ENCODE measurements at places on chromosomes 1 and 21.
A peak's percentile ranks its signal among the peaks of the same experiment; 100 is the strongest.

DNA sequence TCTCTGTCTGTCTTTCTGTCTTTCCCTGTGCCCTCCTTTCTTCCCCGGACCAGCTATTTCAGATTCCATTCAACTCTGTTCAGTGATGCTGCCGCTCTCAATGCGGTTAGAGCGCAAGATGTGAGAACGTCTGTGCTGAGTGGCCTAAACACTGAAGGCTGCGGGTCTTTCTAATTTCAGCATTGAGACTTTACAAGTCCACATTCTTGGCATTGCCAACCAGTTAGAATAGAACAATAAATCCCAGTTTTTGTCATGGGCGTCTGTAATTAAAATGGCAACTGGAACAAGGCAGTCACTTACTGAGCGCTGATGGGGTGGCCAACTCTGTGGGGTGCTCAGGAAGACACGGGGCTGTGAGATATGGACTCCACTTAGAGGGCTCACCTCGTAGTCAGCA, 112.8 kb downstream of the DHRS3 start:
- DNase-seq: no peak

GRCh38 chr1:115307661-115308060, 30.4 kb downstream of the NGF start:
- no peak for DNase-seq

GRCh38 chr1:112165375-112165774, 175.9 kb upstream of the KCND3 start:
- DNase-seq: no peak

DNA sequence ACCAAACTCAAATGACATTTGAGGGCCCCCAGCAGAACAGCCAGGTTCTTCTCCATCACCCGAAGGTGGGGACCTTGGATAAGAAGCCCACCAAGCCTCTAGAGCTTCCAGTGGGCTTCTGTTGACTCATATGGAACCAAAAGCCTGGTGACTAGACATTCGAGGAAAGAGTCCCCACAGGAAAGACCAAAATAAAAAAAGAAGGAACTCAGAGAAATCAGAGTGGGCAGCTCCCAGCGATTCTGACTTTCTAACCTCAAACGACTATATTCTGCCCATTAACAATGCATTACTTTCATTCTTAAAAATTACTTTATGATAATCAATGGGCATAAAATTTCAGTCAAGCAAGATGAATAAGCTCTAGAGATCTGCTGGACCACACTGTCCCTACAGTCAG, 9.6 kb upstream of the CHIT1 start:
- DNase-seq: no peak

GRCh38 chr1:93177991-93178390, 2.2 kb downstream of the TMED5 start:
- no peak for DNase-seq

DNA sequence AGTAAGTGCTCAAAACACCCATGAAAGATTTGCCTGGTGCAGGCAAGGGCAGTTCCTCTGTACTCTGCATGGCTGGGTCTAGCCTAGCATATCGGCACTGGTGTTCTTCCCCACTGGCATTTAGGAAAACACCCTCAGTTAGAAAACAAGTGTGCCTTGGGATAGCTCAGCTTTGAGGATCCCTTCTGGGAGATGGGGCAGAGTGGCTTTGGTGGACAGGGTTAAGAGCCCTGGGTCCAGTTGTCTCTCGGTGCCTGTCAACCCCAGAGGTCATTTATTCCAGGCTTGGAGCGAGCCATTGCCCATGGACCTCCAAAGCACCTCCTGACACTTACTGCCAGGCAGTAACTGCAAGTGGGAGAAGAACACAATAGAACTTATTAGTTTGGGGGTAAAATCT, 80.8 kb upstream of the DIRAS3 start:
- DNase-seq: no peak

GRCh38 chr1:5722635-5723164, 269.5 kb downstream of the NPHP4 start:
- DNase-seq: no peak

- DNase-seq: no peak
These were observed 16.1 kb downstream of the DSCAM start for GRCh38 chr21:40830836-40831235.

GRCh38 chr1:228647523-228648444, 87.5 kb upstream of the RHOU start:
- DNase-seq: peak; percentile 16

- no peak for DNase-seq
These were observed 108.8 kb downstream of the PLXNA2 start for GRCh38 chr1:208135354-208135753.

DNA sequence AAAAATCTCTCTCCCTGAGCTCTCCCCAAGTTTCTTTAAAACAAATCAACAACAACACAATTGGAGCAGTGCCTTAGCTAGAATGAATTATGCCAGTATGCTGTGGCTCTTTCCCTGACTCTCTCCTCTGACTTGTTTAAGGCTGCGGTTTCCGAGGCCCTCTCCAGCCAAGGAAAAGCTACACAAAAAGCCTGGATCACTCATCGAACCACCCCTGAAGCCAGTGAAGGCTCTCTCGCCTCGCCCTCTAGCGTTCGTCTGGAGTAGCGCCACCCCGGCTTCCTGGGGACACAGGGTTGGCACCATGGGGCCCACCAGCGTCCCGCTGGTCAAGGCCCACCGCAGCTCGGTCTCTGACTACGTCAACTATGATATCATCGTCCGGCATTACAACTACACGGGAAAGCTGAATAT, 1.9 kb downstream of the S1PR1 start:
- DNase-seq: peak; percentile 71

GRCh38 chr1:215566556-215567490, at the start of gene KCTD3:
Gene KCTD3 (plus strand): TSS chr1:215567304. CDS start chr1:215567686, 382 bp downstream.
- peak; percentile 67 for DNase-seq

- DNase-seq: no peak
These were observed 79.5 kb upstream of the DNAJC6 start for GRCh38 chr1:65229754-65230339.

DNA sequence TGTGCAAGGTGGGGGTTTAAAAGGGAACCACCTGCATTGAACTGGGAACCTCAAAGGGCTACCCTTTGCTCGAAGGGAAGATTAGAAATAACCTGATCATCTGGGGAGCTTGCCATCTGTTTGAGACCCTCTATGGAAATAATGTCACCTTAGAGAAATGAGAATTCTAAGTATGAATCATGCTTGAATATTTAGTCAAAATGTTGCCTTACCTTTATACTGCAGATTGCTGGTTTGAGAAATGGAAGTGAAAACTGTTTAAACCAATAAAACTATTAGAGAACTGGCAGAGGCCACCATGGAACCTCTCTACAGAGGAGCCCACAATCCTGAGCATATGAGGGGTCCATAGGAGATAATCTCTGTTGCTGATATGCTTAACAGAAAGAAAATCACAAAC, 131.2 kb upstream of the FAM78B start:
- DNase-seq: no peak

GRCh38 chr21:28758042-28758882, 234.4 kb downstream of the LTN1 start:
- DNase-seq: no peak

- peak; percentile 58 for DNase-seq
These were observed 35.8 kb downstream of the PIK3CD start for GRCh38 chr1:9687120-9687873.

DNA sequence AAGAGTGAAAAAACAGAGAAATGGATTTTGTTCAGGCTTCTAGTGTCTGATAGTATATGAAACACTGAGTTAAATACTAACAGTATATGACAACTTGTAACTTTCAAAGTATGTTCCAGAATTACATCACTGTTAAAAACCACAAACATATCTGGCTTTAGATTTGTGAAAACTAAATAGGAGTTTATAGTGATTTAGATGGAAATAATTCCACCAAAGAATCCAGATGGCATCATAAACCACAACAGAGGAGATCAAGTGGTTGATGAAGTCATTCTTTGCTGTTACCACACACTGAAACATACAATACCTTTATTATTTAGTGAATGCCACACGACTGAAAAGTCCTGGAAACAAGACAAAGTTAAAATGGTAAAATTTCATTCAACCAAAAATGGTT, 37.2 kb downstream of the ALG14 start:
- DNase-seq: no peak

DNA sequence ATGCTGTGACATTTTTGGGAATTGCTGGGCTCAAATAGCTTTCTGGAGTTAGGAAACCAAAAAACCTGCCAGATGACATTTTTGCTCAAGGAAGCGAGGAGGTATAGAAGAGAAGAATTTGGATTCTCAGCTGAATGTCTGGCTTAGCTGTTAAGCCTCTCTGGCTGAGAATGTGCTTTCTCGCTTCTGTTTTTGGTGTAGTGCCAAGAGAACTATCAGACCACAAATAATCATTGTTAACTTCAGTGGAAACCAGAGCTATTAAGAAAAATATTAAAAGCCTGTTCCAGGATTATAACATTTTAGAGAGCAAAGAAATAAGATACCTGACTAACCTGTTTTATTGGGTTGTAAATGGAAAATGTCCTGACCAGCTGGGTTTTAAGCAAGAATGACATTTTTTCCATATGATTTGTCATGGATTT, 39.5 kb upstream of the DIPK1A start:
- peak; percentile 42 for DNase-seq

GRCh38 chr1:235931171-235931738, 64.5 kb upstream of the LYST start:
- DNase-seq: no peak

- peak; percentile 97 for DNase-seq
These were observed 70.6 kb upstream of the KCNJ6 start for GRCh38 chr21:37986751-37987399.

GRCh38 chr1:243587823-243588560, 262.1 kb downstream of the AKT3 start:
- DNase-seq: no peak

GRCh38 chr1:54047384-54048305, 5.4 kb downstream of the TMEM59 start:
- DNase-seq: no peak

DNA sequence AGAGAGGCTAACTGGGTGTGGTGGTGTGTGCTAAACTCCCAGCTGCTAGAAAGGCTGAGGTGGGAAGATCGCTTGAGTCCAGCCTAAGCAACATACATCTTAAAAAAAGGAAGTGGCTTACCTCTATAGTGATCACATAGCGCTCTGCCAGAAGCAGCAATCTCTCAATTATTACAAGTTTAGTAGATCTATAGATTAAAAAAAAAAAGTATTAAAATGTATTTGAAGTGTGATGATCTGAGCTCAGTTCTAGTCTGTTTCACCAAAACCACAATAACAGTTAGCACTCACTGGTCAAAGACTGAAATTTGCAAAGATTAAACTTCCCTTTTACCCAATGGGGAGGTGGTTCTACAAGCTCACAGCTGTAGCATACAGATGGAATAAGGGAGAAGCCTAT, 76.3 kb downstream of the USP24 start:
- no peak for DNase-seq

GRCh38 chr1:2240270-2241156, 12.4 kb downstream of the SKI start:
- DNase-seq: no peak

DNA sequence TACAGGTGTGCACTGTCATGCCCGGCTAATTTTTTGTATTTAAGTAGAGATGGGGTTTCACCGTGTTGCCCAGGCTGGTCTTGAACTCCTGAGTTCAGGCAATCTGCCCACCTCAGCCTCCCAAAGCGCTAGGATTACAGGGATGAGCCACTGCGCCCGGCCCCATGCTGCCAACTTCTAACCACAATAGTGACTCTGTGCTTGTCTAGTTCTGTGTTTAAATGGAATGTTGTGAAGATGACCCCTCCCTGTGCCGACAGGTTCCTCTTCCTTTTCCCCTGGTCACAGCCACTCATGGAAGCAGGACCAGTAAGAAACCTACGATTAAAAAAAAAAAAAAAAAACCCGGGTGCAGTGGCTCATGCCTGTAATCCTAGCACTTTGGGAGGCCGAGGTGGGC, 4.7 kb downstream of the MAP1LC3C start:
- no peak for DNase-seq
